CD14-positive monocyte (primary cell): ENCODE measurements at places on chromosomes 11 and 22.

DNA sequence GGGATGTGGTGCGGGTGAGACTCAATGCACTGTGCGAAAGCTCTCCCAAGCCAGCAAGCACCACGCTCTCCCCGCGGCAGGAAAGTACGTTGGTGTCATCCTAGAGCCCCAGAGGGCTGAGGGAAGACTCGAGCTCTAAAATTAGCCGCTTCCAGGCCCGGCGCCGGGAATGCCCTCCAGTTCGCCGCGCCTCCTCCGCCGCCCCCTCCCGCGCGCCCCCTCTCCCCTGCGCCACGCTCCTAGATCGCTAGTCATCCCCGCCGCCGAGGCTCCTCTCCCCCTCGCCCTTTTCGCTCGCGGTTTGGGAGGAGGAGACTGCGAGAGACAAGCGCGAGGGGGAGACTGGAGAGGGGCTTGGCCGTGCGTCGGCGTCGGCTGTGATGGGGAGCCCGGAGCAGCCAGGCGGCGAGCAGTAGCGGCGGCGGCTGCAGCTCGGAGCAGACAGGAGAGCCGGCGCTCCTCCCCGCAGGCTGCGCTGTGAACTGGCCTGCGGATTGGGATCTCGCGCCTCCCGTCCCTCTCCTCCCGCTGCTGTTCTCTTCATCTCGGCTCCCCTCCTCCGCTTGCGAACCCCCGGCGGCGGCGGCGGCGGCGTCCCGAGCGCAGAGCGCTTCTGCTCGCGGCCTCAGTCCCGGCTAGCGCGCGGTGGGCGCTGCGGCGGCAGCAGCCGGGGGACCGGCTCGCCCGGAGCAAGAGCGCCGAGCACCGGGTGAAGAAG lies at the start of gene FAT3:
Gene FAT3 (plus strand): TSS at position 412 of the 718 bp plus-strand sequence. CDS start 127,295 bp downstream, outside the sequence.
- H3K36me3 ChIP-seq, result no peaks in the 10 kb centered on the region
- no peaks in the 10 kb centered on the region for H3K4me1 ChIP-seq
- no peak within 1 kb of the TSS for H3K4me3 ChIP-seq
- no peak within 1 kb of the TSS for H3K27ac ChIP-seq

- H3K27ac ChIP-seq, result no peak overlapping the region
- H3K4me1 ChIP-seq, result no peaks in the 10 kb centered on the region
- DNase-seq, result peak; percentile 46
- peaks cover 61% of the 10 kb centered on the region for H3K27me3 ChIP-seq
- H3K4me3 ChIP-seq, result no peak overlapping the region
- H3K36me3 ChIP-seq, result no peaks in the 10 kb centered on the region
Observed at GRCh38 chr11:120400564-120401364, 64.6 kb downstream of the ARHGEF12 start.

DNA sequence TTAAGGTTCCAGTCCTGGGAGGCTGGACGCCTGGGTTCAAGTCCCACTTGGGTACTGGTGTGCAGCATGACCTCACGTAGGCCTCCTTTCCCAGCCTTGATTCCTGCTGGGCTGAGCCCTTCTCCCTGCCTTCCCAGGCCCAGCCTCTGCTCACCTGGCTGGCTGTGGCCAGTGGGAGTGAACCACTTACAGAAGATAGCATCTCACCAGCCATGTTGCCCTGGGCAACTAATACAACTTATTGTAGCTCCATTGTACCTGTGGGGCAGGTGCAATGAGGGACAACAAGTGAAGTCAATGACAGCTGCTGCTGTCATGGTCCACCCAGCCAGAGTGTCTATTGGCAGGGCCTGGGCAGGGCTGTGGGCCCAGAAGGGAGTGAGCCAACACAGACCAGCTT lies 48.4 kb upstream of the MPEG1 start:
- H3K27me3 ChIP-seq, result no peaks in the 10 kb centered on the region
- H3K36me3 ChIP-seq, result no peaks in the 10 kb centered on the region

GRCh38 chr11:61124574-61125309 lies 22.5 kb downstream of the CD5 start:
- no peak for DNase-seq
- H3K36me3 ChIP-seq, result peaks cover 13% of the 10 kb centered on the region
- H3K27me3 ChIP-seq, result no peaks in the 10 kb centered on the region
- no peak overlapping the region for H3K27ac ChIP-seq
- H3K4me3 ChIP-seq, result no peak overlapping the region

DNA sequence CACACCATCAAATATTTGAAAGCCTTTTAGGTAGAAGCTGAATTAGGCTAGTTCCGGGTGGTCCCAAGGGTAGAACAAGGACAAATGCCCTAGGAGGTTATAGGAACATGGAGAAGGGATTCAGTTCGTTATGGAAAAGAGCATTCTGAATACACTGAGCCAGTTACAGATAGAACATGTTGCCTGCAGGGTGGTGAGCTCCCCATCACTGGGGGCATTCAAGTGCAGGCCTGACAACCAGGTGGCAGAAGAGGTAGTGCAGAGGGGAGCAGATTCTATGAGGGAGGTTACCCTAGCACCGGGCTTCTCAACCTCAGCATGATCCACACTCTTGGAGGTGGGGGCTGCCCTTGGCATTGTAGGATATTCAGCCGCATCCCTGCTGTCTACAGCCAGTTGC lies 24.2 kb downstream of the LIF start:
- H3K4me3 ChIP-seq, result no peak overlapping the region
- peaks cover 9% of the 10 kb centered on the region for H3K4me1 ChIP-seq
- no peaks in the 10 kb centered on the region for H3K36me3 ChIP-seq
- H3K27ac ChIP-seq, result no peak overlapping the region
- H3K27me3 ChIP-seq, result peaks cover 23% of the 10 kb centered on the region

DNA sequence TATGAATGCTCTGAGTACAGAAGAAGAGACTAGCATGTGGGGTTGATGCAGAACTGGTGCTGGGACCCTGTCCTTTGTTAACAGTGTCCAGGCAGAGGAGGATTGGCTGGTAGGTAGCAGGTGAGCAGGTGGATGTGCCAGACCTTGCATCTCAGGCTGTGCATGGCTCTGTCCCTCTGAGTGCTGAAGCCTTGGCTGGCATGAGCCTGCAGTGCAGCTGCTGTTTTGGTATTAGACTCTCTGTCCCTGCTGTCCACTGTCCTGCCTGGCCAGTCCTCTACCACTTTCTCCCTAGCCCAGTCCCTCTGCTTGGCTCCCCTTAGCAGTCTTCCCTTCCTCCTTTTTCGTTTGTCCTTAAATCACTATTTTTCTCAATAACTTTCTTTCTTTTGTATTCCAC lies 213.6 kb upstream of the ZBED5 start:
- H3K27me3 ChIP-seq, result no peaks in the 10 kb centered on the region
- H3K4me1 ChIP-seq, result no peaks in the 10 kb centered on the region
- H3K27ac ChIP-seq, result no peak overlapping the region
- no peak for DNase-seq

- no peaks in the 10 kb centered on the region for H3K27me3 ChIP-seq
- no peak for DNase-seq
- no peaks in the 10 kb centered on the region for H3K4me1 ChIP-seq
Observed at GRCh38 chr11:134019500-134019899, 49.4 kb upstream of the JAM3 start.
